ENCODE measurements at places on chromosomes 16 and 17.

DNA sequence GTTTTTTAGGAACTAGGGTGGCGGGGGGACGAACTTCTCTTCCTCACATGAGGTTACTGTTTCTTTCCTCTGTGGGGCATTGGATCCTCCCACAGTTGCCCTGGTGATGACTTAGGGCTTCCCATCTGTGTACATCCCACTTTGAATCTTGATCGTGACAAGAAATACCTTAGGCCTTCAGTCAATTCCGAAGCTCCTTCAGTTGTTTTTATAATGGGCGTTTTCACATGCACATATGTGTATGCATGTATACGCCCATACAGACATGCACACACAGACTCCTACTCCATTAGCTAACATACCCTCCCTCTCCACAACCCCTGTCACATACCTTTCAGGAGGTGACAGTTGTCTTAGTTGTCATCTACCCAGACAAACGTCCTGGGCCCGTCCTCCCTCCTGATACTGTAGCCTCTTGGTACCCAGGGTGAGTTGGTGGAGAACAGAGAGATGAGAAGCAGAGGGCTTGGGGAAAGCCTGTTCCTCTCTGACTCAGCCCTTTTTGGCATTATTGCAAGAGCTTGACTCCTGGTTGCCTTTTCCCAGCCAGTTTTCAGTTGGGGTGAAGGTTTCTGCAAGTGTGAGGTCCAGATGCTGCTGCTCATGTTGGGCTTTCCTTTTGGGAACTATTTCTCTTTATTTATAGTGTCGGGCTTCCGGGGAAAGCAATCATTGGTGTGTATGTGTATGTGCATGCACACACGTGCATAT is 2.2 kb upstream of the AOC2 start:
- no peak for DNase-seq

DNA sequence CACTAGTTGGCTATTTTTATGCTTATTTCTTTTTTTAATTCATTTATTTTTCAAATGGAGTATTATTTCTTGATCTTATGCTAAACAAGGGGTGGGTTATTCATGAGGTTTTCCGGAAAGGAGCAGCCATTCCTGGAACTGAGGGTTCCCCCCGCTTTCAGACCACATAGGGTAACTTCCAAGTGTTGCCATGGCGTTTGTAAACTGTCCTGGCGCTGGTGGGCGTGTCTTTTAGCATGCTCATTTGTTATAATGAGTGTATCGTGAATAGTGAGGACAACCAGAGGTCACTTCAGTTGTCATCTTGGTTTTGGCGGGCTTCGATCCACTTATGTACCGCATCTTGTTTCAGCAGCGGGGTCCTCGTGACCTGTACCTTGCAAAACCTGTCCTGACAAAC is 29.6 kb upstream of the ASGR2 start:
- no peak for DNase-seq

DNA sequence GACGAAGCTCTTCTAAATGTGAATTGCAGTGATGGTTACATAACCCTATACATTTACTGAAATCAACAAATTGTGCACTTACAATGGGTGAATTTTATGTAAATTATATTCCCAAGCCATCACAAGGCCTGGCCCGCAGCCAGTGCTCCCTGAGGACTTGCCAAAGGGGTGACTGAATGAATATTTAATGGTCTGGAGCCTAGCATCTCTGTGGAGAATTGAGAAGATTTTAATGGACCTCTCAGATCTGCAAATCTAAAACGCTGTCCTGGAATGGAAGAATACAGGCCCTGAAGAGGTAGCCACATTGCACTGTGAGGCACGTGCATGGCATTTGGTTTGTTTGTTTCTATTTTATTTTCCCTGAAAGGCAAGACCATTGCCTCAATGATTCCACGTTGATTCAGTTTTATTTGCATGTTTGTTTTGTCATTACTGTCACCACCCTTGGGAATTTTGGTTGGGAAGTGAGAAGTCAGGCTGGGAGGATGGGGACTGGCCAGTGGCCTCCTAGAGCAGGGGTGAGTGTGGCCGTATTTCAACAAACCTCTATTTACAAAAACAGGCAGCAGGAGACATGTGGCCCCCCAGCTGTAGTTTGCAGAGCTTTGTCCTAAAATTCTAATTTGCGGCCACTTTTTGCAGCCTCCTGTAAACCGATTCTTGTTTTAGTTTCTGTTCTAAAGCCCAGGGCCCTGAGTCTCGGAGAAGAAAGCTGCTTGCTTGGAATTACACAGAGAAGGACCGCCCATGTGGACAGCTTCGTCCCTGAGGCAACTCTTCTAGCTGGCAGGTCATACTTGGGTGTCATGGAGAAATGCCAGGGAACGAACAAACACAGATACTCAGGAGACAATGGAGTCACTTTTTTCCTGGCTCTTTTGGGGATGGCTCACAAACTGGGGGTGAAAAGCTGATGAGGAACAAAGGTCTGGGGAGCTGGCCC is 40.5 kb upstream of the GCSH start:
- DNase-seq = no peak

DNA sequence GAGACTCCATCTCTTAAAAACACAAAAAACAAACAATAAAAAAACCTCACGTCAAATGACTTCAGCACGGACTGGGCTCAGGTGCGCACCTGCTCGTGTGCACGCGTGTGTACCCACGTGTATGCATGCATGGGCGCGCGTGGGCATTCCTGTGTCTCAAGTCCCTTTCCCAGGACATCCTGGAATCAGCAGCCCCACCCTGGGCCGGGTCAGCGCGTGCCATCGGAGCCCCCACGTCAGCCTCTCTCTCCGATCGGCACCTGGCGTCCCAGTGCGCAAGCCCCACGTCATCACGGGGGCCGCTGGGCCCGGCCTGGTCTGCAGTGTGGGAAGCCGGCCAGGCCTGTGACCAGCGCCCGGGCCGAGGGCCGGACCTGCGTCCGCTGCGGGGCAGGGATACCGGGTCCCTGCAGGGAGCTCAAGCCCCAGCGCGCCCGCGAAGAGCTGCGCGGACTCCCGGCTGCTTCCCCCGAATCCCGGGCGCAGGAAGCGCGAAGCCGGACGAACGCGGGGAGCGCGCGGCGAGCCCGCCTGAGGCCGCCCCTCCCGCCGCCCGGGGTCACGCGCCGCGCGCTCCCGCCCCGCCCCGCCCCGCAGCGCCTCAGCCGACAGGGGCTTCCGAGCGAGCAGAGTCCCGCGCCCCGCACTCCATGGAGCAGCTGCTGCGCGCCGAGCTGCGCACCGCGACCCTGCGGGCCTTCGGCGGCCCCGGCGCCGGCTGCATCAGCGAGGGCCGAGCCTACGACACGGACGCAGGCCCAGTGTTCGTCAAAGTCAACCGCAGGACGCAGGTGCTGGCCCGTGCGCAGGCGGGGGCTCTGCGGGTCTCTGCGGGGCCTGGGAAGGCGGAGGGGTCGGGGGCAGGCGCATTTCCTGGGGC is at the start of gene FN3K:
Gene FN3K (plus strand): TSS at position 629 of the 880 bp plus-strand sequence. CDS start 22 bp downstream, at position 651.
- DNase-seq = peak; percentile 28

GRCh38 chr17:73657473-73658116 is 13.3 kb upstream of the SDK2 start:
- DNase-seq = peak; percentile 22

DNA sequence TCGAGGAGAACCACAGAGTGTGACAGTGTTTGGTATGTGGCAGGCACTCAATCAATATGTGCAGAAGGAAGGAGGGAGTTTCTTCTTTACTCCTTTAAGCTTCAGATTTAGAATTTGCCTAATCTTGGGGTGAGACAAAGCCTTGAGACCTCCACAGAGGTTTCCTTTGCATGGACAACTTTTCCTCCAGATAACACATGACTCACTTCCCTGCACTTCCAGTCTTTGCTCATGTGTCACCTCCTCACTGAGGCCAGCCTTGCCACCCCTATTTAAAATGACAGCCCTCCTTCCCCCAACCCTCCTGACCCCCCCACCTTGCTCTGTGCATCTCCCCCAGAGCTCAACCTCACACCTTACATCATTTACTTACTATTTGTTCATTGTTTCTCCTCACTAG is 17.4 kb upstream of the NOS2 start:
- no peak for DNase-seq

GRCh38 chr16:65119901-65120401 is 1.9 kb downstream of the CDH11 start:
- no peak for DNase-seq

GRCh38 chr17:3968015-3968414 is 3.8 kb upstream of the ATP2A3 start:
- no peak for DNase-seq

- no peak for DNase-seq
Observed at GRCh38 chr16:56792967-56793366, 63.0 kb downstream of the NUP93 start.

DNA sequence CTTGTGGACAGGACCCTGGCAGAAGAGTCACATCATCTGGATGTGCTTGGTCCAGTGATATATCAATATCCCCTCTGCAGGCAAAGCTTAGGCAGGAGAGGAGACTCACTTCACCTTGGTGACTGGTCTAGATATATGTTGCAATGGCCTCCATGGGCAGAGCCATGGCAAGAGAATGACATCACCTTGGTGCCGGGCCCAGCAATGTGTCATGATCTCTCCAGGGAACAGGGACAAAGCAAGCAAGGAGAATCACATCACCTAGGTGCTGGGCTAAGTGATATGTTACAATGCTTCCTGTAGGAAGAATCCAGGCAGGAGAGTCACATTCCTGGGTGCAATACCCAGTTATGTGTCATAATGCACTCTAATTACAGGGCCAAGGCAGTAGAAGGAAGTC is 2106.2 kb downstream of the TP53TG3F start:
- no peak for DNase-seq

- no peak for DNase-seq
Observed at GRCh38 chr16:84718-85406, 6.8 kb downstream of the MPG start.

- DNase-seq = peak; percentile 58
Observed at GRCh38 chr17:42276359-42276608, at the start of gene STAT5B. STAT5B (minus strand) TSS chr17:42276391; CDS start chr17:42232127, 44,264 bp downstream.

- DNase-seq = no peak
Observed at GRCh38 chr17:56851008-56851407, 17.1 kb downstream of the DGKE start.

- no peak for DNase-seq
Observed at GRCh38 chr16:77611386-77611785, 110.9 kb upstream of the NUDT7 start.

DNA sequence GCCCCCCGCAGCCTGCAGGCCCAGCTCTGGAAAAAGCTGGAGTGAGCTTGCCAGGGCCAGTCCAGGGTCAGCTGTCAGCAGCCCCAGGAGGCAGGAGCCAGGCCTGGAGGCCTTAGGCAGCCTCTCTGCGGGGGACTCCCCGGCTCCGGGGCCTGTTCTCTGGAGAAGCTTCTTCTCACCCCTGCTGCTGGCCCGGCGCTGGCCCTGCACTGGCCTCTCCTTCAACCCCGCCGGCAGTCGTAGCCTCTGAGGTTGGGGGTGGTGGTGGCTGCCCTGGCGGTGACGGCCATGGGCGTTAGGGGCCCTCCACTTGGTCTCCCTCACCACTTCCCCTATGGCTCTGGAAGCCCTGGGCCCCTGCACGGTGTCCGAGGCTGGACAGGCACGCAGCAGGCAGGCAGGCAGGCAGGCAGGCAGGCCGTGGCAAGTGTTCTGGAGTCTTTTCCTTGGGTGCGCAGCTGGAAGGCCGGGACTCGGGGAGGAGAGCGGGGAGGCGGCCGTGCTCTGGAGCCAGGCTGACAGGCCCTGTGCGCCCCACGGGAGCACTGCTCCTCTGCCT is 2.1 kb downstream of the FOXF1 start:
- no peak for DNase-seq

DNA sequence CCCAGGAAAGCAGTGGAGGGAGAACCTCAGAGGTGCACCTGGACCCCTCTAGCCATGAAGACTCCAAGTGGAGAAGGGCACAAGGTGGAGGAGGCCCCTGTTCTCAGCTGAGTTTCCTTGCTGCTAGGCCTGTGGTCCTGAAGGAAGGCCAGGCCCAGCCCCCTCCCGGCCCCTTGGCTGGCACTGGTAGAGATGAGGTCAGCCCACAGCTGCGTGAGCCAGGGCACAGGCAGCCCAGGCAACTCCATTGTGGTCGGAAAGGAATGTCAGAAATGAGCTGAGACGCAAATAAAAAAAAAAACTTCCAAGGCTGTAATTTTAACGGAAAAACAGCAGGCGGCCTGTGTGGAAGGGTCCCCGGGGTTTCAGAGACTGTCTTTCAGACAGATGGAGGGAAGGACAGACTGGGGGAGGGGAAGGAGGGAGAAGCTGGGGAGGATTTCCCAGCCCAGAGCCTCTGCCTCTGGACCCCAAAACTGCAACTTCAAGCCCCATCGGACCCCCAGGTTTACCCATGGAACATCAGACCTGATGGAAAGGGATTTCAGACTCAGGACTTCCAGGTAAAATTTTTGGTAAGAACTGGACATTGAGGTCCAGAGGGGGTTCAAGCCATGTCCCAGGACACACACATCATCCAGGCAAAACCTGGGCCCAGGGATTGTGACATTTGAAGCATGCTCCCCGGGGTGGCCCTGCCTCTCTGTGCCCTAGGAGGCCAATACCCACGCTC is 25.6 kb upstream of the MRPS23 start:
- no peak for DNase-seq

GRCh38 chr17:81161536-81161935 is 3.8 kb upstream of the PVALEF start:
- no peak for DNase-seq

DNA sequence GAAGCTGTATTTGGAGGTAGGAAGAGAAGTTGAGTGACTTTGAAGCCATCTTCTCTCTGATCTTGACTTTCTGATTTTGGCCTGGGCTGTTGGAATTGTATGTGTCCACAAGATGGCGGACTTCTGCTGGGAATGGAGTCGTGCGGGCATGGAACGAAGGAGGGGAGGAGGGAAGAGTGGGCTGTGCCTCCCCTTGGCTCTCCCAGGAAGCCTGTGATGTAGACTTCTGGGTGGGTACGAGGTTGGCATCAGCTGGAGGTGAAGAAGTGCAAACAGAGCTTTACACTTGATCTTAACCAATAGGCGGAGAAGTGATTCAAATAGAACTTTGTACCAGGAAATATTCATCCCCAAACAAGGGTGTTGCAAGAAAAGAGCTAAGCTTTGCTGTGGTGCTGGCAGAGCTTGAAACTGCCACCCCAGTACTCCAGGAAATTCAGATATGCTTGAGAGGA is 7.4 kb upstream of the TMEM220 start:
- DNase-seq = peak; percentile 20

DNA sequence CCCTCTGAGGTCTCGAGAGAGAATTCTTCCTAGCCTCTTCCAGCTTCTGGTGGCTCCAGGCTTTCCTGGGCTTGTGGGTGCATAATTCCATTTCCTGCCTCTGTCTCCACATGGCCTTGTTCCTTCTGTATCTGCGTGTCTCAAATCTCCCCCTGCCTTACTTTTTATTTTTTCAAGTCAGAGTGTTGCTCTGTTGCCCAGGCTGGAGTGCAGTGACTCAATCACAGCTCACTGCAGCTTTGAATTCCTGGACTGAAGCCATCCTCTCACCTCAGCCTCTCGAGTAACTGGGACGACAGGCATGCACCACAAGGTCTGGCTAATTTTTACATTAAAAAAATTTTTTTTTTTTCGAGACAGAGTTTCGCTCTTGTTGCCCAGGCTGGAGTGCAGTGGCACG is 120.6 kb downstream of the SHISA9 start:
- DNase-seq = no peak

DNA sequence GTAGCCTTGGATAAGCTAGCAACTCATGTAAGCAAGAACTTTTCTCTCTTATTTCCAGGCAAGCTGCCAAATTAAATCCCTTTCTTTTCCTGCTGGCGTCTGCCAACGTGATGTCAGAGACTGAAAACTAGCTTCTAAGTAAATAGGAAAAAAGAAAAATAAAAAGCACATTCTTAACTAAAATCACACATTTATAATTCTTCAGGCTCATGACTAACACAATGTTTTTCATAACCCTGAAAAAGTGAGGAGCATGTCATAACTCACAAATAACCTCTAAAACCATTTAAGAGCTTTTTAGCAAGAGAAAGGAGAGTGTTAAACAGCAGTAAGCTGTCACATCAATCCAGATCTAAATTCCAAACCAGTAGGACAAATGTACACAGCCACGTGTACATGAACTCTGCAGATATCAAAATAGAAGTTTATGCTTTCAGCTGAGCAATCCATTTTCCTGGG is 110.0 kb downstream of the N4BP1 start:
- no peak for DNase-seq

Measured in activated CD4-positive, alpha-beta T cell treated with anti-CD3 and anti-CD28 coated beads, Interleukin-2, amount 50 U/mL, for 1 hour (primary cell).